HS-27A (cell line): ENCODE measurements at places on chromosomes 7 and 10.

GRCh38 chr7:732094-732541 is 5.0 kb upstream of the PRKAR1B start:
- no peak for DNase-seq

- no peak for DNase-seq
These were observed 219.1 kb downstream of the EMX2 start for GRCh38 chr10:117761695-117762094.

- no peak for DNase-seq
These were observed 622.5 kb downstream of the TYW1 start for GRCh38 chr7:67619175-67619574.

- no peak for DNase-seq
These were observed 147.8 kb downstream of the GFRA1 start for GRCh38 chr10:116125180-116125579.

DNA sequence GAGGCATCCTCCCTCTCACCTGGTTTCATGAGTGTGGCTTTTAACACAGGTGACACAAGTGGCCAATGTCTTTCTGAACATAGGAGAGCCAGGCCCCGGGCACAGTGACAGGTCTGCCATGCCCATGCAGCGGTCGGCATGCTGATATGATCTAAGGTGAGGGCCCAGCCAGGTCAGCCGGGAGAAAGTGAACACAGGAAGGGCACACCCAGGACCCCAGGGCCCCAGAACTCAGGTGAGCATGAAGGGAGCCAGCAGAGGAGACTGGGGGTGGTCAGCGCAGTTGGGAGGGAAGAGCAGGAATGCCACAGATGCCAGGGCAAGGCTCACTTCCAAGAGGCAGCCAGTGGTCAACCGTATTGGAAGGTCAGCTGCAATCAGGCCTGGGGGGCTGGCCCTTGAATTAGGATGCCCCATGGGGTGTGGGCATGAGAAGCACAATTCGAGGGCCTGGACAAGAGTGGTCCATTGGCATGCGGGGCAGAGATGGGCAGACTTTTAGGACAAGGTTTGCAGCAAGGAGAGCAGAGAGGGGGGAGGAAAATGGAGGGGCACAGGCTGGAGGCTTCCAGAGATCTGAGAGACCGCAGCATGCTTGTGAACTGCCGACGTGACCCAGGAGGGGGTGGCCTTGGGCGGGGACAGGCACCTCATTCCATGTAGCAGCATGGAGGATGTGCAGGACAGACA is 3.9 kb upstream of the INPP5A start:
- DNase-seq: no peak

GRCh38 chr7:26038201-26038990 is 113.6 kb upstream of the NFE2L3 start:
- DNase-seq: no peak

- DNase-seq: peak; percentile 62
These were observed 160.7 kb upstream of the ZNF32 start for GRCh38 chr10:43809211-43809930.

DNA sequence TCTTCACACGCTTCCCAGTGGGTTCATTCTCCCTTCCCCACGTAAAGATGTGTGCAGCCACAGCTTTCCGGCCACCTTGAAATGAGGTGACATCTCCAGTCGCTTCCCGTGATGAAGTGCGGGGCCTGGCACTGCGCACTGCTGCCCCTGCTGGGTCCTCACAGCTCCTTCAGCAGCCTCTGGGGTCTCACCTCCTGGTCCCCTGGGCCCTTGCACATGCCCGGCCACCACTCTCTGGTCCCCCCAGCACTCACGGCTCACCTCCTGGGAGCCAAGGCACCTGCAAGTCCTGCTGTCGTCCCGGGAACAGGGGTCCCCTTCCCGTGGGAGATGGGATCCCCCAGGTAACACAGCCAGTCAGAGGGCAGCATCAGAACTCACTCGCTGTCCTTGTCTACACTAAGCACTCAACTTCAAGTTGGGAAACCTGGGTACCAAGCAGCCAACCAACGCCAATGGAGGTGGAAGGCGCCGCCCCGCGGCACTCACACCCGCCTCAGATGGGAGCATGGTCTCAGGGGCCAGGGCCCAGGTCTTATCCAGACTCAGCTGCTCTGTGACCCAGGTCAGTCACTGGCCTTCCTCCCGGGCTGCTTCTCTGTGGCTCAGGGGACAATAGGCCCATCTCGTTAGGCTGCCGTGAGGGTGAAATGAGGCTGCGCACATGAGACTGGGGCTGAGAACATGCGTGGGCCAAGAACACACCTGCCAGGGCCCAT is 176.2 kb downstream of the PTPRN2 start:
- no peak for DNase-seq

- DNase-seq: no peak
These were observed 345 bp downstream of the COBL start for GRCh38 chr7:51316262-51316665.

GRCh38 chr10:71396084-71396710 is 523 bp upstream of the CDH23 start:
- DNase-seq: no peak

GRCh38 chr7:111242141-111242755 is 151.3 kb downstream of the LRRN3 start:
- DNase-seq: no peak

DNA sequence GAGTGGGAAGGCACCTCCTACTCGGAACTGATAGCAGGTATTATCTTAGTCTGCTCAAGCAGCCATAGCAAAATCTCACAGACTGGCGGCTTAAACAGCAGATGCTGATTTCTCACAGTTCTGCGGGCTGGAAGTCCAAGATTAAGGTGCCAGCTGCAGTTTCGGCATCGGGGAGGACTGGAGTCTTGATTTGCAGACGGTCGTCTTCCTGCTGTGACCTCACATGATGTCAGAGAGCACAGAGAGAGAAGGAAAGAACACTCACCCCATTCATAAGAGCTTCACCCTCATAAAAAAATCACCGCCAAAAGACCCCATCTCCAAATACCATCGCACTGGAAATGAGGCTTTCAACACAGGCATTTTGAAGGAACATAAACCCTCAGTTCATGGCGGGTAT is 216.5 kb upstream of the PITRM1 start:
- DNase-seq: no peak

DNA sequence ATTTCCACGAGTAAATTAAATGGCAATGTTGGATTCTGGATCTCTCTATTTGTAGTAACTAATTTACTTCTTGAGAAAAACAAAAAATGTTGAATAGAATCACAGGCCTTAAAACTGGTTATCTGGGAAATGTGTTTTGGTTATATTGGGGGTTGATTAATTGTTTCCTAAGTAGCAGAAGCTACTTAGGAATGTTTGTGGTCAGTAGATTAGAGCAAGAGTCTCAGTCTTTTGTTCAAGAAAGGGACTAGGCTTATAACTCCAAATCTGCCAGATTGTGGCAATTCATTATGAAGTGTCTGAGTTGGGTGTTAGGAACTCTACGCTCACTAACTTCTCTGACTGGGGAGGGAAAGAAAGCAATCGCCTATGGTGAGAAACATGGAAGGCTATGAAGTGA is 244.3 kb upstream of the PHYHIPL start:
- no peak for DNase-seq

GRCh38 chr10:101061624-101062231 is at the start of gene KAZALD1:
Gene KAZALD1 (plus strand): TSS chr10:101061989. CDS start chr10:101062593, 604 bp downstream.
- DNase-seq: peak; percentile 51

- DNase-seq: no peak
These were observed 8.5 kb downstream of the SAP25 start for GRCh38 chr7:100565133-100565571.

DNA sequence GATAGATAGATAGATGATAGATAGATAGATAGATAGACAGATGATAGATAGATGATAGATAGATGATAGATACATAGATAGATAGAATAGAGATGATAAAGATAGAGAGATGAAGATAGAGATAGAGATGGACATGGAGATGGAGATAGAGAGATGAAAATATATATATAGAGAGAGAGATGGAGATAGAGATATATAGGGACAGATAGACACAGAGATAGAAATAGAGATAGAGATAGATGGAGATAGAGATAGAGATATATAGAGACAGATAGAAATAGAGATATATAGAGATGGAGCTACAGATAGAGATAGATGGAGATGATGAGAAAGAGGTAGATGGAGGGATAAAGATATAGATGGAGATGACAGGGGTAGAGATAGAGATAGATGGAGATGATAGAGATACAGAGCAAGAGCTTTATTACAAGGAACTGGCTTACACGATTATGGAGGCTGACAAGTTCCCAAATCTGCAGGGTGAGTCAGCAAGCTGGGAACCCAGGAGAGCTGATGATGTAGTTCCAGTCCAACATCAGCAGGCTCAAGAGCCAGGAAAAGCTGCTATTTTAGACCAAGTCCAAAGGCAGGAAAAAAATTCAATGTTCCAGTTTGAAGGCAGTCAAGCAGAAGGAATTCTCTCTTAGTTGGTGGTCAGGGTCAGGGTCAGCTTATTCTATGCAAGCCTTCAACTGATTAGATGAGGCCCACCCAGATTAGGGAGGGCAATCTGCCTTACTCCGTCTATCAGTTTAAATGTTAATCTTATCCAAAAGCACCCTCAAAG is 37.1 kb downstream of the CAV1 start:
- no peak for DNase-seq

GRCh38 chr10:78925800-78926319 is 142.9 kb upstream of the ZMIZ1 start:
- DNase-seq: peak; percentile 38

DNA sequence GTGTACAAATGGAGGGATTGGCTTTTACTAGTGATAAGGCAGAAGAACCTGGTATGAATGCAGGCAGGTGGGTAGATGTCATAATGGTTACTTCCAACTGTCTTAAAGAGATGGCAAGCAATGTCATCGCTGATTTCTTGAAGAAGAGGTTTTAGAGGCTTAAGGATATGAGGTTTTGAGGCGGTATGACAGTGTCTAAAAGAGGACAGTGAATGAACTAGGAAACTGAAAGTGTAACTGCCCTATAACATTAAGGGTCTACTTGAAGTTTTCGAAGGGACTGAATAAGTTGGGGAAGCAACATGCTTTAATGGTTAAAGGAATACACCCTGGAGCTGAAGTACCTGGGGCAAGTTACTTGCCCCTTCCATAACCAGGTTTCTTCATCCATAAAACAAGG is 70.9 kb downstream of the NDUFB2 start:
- DNase-seq: no peak

DNA sequence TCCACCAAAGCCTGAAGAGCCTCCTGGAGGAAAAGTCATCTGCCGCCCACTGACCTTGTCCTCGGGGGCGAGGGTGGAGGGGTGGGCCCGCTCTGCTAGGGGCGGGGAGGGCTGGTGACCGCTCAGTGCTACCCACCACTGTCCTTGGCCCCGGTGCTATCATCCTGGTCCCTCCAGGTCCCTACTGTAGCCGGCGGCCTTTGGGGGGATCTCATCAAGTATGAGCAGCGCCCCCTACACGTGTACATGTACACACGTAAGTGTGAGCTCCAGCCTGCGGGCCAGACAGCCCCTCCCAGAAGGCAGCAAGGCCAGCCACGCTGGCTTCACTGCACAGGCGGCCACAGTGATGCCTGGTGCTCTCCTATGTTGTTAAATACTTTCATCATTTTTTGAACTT is 19.6 kb downstream of the TTYH3 start:
- no peak for DNase-seq

- DNase-seq: peak; percentile 17
These were observed 315.7 kb downstream of the TNS3 start for GRCh38 chr7:47266131-47266706.
